ENCODE measurements at places on chromosomes 5 and 9. TPM values are rescaled to one million over a fixed set of nuclear protein-coding genes. Genes with fewer than 3 reads are reported as not detected.

DNA sequence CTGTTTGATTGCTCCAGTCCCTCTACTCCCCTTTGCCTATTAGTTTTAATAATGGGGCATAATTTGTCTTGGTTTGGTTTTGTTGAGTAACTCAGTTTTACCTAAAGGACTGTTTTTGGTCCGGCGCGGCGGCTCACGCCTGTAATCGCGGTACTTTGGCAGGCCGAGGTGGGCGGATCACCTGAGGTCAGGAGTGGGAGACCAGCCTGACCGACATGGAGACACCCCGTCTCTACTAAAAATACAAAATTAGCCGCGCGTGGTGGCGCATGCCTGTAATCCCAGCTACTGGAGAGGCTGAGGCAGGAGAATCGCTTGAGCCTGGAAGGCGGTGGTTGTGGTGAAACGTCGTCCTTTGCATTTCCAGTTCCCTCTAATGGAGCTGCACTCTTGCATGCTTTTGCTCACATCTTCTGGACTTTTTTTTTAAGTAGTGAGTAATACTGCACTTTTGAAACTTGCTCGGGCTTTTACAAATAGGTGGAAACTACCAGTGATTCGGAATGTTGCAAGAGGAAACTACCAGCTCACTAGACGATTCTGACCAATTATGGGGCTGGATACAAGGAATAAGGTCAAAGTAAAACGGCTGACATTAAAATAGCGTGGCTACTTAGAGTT lies 721 bp upstream of the MAML1 start:
- H3K27me3 ChIP-seq = peaks cover 2% of the 10 kb centered on the region
- H3K36me3 ChIP-seq = peaks cover 12% of the 10 kb centered on the region
- H3K4me1 ChIP-seq = peaks cover 26% of the 10 kb centered on the region
- H3K4me3 ChIP-seq = peak overlapping the region; percentile 86
- H3K27ac ChIP-seq = peak overlapping the region; percentile 90

DNA sequence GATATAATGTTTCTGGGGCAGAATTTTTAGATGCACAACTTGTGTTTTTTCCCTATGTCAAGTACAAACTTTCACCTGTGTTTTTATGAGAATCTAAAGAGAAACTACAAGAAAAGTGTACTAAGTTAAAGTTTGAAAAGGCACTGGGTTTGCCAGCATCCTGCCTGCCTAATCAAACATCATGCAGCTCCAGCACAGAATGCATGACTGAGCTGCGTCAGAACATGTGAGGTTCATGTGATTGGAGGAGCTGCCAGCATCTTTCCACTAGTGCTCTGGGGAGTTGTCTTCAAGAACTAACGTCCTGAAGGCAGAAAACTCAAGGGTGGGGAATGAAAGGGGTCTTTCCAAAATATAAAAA lies 46.1 kb upstream of the RIC1 start:
- H3K27ac ChIP-seq = no peak overlapping the region
- no peaks in the 10 kb centered on the region for H3K27me3 ChIP-seq
- peaks cover 19% of the 10 kb centered on the region for H3K4me1 ChIP-seq
- DNase-seq = no peak
- H3K36me3 ChIP-seq = peaks cover 3% of the 10 kb centered on the region

GRCh38 chr9:17135295-17136160 lies 688 bp downstream of the CNTLN start:
- H3K4me3 ChIP-seq = peak overlapping the region; percentile 96
- peaks cover 8% of the 10 kb centered on the region for H3K4me1 ChIP-seq
- no peaks in the 10 kb centered on the region for H3K27me3 ChIP-seq
- H3K27ac ChIP-seq = peak overlapping the region; percentile 13
- H3K36me3 ChIP-seq = peaks cover 4% of the 10 kb centered on the region

DNA sequence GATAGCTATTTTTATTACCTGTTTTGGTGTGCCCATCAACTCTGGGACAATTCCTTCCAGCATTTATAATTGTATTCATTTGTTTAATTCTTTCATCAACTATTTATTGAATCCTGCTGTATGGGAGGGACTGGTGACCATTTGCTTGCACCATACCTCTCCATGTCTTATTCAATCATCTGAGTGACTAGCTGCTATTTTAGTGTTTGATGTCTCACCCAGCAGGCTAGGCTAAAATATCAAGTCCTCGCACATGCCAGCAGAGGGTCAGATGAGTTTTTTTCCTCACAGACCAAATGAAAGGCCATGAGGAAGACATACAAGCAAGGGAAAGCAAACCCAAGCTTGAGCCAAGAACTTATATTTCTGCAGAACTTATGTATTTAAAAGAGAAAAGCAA lies 63.9 kb downstream of the CETN3 start:
- H3K27ac ChIP-seq = no peak overlapping the region
- H3K27me3 ChIP-seq = no peaks in the 10 kb centered on the region
- H3K4me3 ChIP-seq = no peak overlapping the region
- DNase-seq = no peak
- no peaks in the 10 kb centered on the region for H3K36me3 ChIP-seq
- no peaks in the 10 kb centered on the region for H3K4me1 ChIP-seq

GRCh38 chr5:4906786-4907185 lies 233.3 kb upstream of the ADAMTS16 start:
- H3K36me3 ChIP-seq = no peaks in the 10 kb centered on the region
- no peak overlapping the region for H3K27ac ChIP-seq
- H3K4me3 ChIP-seq = no peak overlapping the region

GRCh38 chr5:103178167-103178566 lies 58.1 kb downstream of the PPIP5K2 start:
- H3K27ac ChIP-seq = no peak overlapping the region
- peaks cover 5% of the 10 kb centered on the region for H3K36me3 ChIP-seq
- no peaks in the 10 kb centered on the region for H3K27me3 ChIP-seq
- no peak for DNase-seq

DNA sequence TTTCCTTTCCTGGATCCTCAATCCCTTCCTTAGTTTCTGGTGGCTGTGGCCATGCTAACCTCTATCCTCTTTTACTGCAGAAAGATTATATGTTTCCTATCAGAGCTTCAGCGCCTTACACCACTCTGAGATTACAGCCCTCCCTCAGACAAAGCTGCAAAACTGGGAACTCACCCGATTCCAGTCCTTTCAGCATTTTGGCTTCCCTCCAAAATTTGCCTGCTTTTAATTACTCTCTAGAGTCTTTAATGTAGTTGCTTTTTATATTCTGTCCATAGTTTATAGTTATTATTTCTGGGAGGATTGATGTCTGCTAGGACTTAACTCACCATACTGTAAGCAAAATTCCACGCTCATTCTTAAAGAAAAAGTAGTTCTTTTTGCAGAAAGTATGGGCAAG lies 110.2 kb downstream of the NSG2 start:
- H3K27ac ChIP-seq = no peak overlapping the region
- H3K36me3 ChIP-seq = no peaks in the 10 kb centered on the region
- H3K27me3 ChIP-seq = peaks cover 2% of the 10 kb centered on the region

SOHLH1 gene
- 0.18 TPM for total RNA-seq

- no peak overlapping the region for H3K27ac ChIP-seq
- no peak for DNase-seq
- no peaks in the 10 kb centered on the region for H3K4me1 ChIP-seq
- H3K36me3 ChIP-seq = peaks cover 34% of the 10 kb centered on the region
- H3K4me3 ChIP-seq = no peak overlapping the region
- peaks cover 2% of the 10 kb centered on the region for H3K27me3 ChIP-seq
These were observed 16.1 kb downstream of the ZFR start for GRCh38 chr5:32428426-32428825.

DNA sequence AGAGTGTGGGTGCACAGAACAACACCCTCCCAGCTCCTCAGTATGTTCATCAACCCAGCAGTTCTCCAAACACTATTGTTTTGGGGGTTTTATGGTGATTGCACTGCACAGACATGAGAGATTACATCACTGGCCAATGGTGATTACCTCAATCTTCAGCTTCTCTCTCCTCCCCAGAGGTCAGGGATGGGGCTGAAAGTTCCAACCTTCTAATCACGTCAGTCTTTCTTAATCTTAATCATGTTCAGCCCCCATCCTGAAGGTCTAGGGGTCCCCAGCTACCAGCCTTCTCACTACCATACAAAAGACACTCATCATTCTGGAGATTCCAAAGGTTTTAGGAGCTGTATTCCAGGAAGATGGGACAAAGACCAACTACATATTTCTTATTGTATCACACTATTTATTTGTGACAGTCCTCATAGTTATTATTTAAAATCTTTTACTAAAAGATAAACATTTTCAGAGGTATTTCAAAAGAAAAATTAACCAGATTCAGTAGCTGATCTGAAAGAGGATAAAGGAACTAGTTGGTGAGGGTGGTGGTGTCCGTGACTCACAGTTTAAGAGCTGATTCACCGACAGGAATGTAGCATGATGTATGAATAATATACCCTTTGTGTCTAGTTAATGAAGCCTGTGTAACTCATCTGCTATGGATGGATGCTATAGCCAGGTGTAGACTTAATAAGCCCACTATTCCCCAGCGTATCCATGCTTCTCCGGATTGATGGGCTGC lies 35.6 kb downstream of the RASEF start:
- no peaks in the 10 kb centered on the region for H3K4me1 ChIP-seq
- no peak for DNase-seq
- H3K36me3 ChIP-seq = no peaks in the 10 kb centered on the region

DNA sequence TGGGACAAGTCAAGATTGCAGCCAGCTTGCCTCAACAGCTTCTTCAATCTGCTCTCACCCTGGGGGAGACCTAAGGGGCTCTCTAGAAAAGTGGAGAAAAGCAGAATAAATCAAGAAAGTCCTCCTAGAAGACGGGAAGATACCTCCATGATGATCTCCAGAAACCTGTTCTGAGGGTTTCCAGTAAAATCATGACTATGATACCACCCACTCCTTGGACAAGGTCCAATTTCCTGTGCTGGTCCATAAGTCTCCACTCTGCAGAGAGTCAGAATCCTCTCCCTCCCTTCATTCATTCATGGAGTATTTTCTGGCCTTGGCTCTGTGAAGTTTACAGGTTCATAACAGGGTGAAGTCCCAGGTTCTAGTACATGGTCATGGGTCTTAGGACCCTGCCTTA lies 168.6 kb downstream of the SLC12A2 start:
- H3K36me3 ChIP-seq = no peaks in the 10 kb centered on the region
- H3K27ac ChIP-seq = no peak overlapping the region
- no peak overlapping the region for H3K4me3 ChIP-seq
- DNase-seq = no peak
- no peaks in the 10 kb centered on the region for H3K27me3 ChIP-seq
- no peaks in the 10 kb centered on the region for H3K4me1 ChIP-seq

- DNase-seq = peak; percentile 15
- peak overlapping the region; percentile 10 for H3K27ac ChIP-seq
These were observed 12.3 kb downstream of the IFNA21 start for GRCh38 chr9:21154018-21154608.

DNA sequence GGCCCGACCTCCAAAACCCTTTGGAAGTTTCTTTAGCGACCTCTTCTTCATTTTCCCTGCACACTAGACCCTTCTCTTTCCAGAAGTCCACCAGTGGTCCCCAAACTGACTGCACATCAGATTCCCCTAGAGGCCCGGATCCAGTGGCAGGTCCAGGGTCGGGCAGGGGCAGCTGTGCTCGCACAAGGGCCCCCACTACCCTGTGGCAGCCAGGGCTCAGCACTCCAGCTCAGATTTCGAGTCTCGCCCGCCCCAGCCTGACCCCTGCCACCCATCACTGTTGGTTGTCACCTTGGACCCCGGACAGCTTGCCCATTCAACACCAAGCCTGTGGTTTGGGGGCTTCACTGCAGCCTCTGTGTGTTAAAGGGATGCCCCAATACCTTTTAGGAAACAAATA lies 7.8 kb upstream of the ZDHHC12 start:
- H3K4me1 ChIP-seq = no peaks in the 10 kb centered on the region
- H3K27ac ChIP-seq = no peak overlapping the region
- no peaks in the 10 kb centered on the region for H3K36me3 ChIP-seq
- no peak overlapping the region for H3K4me3 ChIP-seq

DNA sequence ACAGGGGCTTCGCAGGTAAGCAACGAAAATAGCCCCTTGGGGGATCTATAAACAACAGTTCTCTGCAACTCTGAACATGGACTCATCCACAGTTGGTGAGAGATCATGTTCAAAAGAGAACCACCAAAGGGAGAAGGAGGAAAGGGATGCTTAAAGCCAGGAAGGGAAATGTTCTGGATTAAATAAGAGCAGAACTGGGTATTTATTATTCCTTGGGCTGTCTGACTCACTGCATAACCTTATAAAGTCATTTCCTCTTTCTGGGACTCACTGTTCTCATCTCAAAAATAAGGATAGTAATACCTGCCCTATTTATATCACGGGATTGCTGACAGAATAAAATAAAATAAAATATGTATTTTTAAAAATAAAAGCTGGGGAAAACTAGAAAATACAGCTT lies 11.2 kb upstream of the MARCHF3 start:
- no peak overlapping the region for H3K4me3 ChIP-seq
- DNase-seq = no peak
- H3K27ac ChIP-seq = no peak overlapping the region
- peaks cover 13% of the 10 kb centered on the region for H3K4me1 ChIP-seq
- no peaks in the 10 kb centered on the region for H3K36me3 ChIP-seq

FOXD1 gene
- total RNA-seq = 0.33 TPM

DNA sequence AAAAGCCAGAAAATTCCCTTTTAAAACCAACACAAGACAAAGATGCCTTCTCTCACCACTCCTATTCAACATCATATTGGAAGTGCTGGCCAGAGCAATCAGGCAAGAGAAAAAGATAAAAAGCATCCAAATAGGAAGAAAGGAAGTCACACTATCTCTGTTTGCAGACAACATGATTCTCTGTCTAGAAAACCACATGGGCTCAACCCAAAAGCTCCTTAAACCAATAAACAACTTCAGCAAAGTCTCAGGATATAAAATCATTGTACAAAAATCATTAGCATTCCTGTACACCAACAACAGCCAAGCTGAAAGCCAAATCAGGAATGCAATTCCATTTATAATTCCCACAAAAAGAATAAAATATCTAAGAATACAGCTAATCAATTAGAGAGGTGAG lies 112.0 kb downstream of the ADAMTSL1 start:
- no peaks in the 10 kb centered on the region for H3K36me3 ChIP-seq
- H3K4me3 ChIP-seq = no peak overlapping the region
- H3K27ac ChIP-seq = no peak overlapping the region
- no peak for DNase-seq

DNA sequence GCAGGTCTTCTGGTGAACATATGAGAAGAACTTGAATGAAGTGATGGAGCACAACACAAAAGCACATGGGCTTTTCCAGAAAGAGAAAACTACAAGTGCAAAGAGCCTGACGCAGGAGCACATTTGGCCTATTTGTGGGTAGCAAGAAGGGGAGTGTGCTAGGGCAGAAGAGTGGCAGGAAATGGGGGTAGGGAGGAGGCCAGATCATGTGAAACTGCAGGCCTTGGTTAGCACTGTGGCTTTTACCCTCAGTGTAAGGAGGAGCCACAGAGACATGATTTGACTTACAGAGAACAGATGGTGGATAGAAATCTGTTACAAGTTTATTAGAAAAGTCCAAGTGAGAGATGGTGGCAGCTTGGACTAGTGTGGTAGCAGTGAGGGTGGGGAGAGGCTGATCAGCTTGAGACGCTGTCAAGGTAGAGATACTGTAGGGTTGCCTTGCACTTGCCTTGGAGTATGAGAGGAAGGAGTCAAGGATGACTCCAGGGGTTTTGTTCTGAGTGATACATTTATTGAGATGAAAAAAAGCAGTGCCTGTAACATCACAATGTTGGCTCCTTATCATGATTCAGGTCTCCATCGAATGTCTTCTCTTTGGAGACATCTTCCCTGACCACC lies 126.7 kb downstream of the PPP2R2B start:
- no peaks in the 10 kb centered on the region for H3K4me1 ChIP-seq
- no peak overlapping the region for H3K4me3 ChIP-seq
- no peak overlapping the region for H3K27ac ChIP-seq
- DNase-seq = no peak
